ENCODE measurements at places on chromosomes 2 and 18.

GRCh38 chr2:165471349-165471950 is 2.0 kb downstream of the CSRNP3 start:
- no peak for DNase-seq

DNA sequence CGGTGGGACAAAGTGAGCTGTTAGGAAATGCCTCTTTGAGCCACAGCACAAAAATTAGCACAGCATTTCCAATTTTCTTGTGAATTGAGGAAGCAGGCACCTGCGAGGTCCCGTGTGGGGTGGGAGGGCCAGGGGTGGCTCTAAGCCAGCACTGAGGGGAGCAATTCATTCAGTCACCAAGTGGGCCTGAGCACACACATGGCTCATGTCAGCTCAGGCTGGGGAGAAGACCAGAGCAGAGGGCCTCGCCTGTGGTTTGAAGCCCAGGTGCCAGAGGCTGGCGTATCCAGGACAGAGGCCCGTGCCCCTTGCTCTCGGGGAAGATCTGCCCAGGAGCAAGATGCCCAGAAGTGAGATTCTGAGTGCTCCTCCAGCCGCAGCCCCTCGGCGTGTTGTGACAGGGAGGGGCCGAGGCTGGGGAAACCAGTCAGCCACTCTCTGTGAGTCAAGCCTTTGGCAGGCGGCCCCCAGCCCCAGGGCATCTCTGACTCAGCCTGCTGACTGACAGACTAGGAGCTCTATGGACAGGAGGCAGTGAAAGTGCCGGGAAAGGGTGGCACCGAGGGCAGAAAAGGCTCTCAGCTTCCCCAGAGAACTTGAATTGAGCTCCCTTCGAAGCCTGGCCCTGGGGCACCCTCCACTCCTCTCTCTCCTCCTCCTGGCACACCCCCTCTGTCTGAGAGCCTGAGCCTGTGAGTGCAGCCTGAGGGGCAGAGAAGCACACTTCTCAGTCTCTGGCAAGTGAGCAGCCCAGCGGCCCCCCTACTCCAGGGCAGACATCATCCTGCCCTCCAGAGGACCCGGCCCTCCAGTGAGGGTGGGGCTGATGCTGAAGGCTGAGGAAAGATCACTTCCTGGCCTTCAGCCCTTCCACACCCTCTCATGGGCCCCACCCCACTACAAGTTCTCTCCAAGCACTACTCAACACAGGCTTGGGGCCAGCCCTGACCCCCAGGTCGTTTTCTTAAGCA is 32.3 kb downstream of the CYP26B1 start:
- DNase-seq: no peak

DNA sequence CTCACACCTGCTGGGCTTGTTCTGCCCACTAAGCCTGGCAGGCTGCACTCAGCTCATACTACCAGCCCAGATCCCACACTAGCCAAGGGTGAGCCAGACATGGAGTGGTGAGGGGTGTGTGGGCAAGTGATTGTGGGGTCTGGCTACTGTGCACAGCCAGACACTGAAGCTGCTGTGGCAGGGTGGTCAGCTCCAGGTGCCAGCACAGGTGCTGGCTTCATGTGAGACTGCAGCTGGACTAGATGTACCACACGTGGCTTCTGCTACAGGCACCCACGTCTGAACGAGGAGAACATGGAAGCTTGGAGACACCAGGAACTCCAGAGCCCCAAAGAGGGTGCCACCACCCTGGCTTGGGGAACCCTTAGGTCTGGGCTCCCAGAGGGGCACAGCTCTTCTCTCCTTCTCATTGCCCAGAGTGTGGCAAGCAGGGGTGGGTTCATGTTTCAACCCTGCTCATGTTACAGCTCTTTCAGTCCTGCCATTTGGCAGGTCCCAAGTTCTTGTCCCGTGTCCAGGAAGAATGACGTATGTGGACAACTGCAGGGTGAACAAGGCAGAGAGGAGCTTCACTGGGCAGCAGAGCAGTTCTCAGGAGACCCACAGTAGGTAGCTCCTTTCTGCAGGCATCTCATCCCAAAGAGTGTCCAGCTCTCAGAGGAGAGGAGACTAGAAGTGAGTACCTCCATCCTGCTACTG is 1624.2 kb upstream of the TMEFF2 start:
- DNase-seq: no peak

- peak; percentile 60 for DNase-seq
Observed at GRCh38 chr2:156435718-156436496, at the start of gene GPD2. GPD2 (plus strand) TSS chr2:156436379; CDS start chr2:156476106, 39,727 bp downstream.

GRCh38 chr2:26123426-26123825 is 49.5 kb upstream of the GAREM2 start:
- no peak for DNase-seq

DNA sequence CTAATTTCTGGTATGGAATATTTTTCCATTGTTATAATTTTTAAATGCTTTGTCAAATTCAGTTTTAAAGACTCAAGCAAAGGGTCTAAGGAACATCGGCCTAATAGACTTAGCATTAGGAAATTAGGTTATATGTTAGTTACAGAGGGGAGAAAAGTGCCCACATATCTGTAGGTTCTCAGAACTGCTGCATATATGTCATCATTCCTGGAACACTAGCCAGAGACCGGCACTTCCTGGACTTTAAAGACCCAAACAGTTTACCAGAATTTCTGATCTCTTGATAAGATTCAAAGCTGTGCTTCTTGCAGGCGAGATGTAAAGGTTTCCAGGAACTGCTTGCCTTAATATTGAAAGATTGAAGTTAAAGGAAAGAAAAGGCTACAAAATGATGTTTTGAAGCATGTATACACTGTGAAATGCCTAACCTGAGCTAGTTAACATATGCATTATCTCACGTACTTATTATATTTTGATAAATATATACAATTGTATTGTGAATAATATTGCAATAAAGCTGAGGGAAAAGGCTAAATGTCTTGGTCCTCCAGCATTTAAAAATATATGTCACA is 993.6 kb downstream of the LRP1B start:
- no peak for DNase-seq

DNA sequence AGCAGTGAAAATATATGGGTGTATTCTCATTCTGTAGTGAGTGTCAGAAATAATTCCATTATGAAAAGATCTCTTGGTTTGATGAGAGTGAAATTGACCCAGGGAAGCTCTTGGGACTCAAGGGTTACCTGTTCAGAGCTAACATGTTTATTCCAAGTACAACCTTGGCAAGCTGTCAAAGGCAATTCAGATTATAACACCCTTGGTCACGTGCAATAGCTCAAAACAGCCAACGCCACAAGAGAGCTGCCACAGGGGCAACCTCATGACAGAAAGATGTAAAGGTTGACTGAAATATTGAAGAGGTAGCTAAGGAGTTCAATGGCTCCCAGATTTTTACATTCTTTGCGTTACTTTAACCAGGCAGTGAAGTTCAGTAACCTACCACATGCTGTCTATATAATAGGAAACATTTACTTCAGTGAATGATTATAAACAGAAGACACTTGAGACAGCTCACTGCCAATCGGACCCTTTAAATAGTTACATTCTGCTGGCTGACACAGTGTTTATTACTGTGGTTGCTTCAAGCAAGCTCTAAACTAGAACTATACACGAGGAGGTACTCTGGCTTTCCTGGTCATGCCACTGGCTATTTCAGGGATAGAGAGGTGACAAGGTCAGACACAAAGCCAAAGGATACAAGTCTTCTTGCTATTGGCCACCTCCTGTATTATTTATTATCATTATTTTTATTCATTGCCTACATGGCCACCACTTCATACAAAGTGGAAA is 187.3 kb downstream of the PID1 start:
- no peak for DNase-seq

GRCh38 chr2:28347193-28347592 is 45.5 kb upstream of the FOSL2 start:
- no peak for DNase-seq

DNA sequence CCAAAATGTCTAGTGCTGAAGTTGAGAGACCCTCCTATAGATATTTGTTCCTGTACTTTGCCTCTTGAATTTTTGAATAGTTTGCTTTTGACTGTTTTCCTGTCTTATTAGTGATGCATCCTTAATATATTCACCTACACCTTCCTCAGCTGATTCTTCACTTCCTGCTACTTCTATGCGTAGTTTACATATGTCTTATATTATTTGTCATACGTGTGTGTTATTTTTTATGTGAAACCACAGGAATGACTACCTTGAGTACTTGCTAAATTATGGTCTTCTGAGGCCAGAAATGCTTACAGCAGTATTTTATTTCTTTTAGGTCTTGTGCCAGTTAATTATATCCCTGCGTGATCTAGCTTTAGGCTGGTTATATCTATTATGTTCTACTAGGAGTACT is 9.9 kb downstream of the UBE2E3 start:
- DNase-seq: no peak

DNA sequence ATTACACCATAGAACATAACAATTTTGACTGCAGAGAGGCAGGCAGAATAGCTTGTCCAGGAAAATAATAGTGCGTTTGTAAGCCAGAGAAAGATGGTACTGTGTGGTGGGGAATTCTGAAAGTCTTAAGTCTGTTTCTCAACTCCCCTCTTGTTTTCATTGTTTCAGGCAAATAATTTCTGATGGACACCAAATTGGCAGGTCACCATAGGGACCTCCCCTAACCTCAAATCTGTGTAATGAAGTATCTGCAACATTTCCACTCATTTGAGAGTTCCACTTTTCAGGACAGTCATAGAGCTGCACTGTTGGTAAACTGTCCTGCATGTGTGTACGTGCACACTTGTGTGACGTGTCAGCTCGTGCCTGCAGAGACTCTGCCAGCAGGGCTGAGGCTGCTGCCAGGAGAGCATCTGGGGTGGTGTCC is 195.6 kb downstream of the AGAP1 start:
- DNase-seq: no peak

GRCh38 chr18:11553098-11553940 is 56.1 kb upstream of the SLC35G4 start:
- DNase-seq: peak; percentile 37

DNA sequence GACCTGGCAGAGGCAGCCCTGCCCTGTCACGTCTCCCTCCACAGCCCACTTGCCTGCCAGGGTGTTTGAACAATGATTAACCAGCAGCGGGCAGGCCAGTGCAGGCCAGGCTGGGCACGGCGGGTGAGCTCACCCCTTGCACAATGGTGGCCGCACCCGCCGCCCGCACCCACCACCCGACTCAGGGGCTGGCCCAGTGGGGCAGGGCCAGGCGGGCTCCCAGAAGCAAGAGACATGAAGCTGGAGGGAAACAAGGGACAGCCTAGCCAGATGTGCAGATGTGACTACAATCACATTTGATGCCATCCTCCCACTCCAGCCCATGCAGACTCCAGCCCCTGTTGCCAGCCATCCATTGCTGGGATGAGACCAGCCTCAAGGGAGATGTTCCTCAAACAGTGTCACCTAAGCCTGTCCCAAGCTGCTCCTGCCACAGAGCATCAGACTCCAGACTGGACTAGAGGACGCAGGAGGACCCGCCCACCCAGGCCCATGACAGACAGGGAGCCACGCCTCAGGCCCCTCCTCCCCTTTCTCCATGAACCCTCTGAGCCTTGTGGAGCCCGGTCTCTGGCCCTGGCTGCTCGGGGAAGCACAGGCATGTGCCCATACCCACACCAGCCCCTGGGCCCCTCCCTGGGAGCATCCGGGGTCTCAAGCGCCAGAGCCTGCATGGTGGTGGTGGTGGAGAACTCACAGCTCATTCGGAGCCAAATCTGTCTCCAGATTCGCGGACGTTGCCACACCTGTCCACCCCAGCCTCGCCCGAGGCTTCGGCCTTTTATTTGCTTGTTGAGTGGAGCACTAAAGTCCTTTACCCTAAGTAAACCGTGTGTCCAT is 45.0 kb downstream of the SDC1 start:
- no peak for DNase-seq

GRCh38 chr2:206728277-206729199 is 10.3 kb upstream of the DYTN start:
- DNase-seq: no peak

GRCh38 chr18:48160622-48161021 is 230.2 kb upstream of the SMAD2 start:
- no peak for DNase-seq

GRCh38 chr18:37160038-37160820 is 331.3 kb downstream of the KIAA1328 start:
- no peak for DNase-seq

- no peak for DNase-seq
Observed at GRCh38 chr18:292271-292670, 24.4 kb upstream of the THOC1 start.
